ENCODE measurements at places on chromosomes 13 and 19.
A peak's percentile ranks its signal among the peaks of the same experiment; 100 is the strongest.

DNA sequence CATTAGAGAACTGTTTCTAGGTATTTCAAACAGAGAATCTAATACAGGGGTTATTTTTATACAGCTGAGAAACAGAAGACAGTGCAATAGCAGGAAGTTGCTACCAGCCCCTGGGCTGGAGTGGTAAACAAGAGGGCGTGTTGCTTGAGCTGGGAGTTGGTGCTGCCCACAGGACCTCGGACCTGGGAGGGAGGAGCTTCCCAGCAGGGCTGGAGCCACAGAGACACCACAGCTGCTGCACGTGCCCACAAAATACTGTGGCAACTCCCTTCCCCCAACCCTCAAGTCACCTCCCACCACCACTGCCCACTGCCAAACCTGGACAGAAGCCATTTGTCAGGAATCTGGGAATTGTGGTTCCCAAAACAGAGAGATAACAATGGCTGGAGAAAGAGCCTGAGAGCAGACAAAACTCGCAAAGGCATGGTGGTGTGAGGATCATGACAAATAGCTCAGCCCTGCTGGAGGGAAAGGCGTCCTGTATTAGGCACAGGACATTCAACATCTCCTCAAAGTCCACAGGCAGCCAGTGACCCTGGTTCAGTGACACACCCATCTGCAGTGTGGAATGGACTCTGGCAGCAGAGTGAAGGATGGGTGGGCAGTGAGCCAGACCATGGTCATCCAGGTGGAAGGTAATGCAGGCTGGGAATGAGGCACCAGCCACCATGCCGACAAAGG lies 57.2 kb downstream of the SPATA13 start:
- DNase-seq: no peak

DNA sequence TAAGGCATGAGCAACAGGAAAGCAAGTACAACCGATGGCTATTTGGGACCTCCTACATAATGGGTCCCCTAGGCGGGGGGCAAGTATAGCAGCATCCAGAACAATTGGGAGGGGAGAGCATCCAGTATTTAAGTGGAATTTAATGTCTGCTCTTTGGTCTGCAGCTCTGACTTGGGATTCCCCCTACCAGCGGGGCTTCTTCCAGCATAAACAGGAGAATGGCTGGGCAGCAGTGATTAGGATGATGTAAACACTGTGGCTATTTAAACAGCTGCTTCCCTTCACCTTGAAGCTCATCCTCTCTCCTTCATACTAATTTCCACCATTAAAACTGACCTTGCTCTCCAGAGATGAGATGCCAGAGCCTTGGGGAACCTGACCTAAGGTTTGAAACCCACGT lies 73.9 kb upstream of the OXGR1 start:
- DNase-seq: peak; percentile 35

DNA sequence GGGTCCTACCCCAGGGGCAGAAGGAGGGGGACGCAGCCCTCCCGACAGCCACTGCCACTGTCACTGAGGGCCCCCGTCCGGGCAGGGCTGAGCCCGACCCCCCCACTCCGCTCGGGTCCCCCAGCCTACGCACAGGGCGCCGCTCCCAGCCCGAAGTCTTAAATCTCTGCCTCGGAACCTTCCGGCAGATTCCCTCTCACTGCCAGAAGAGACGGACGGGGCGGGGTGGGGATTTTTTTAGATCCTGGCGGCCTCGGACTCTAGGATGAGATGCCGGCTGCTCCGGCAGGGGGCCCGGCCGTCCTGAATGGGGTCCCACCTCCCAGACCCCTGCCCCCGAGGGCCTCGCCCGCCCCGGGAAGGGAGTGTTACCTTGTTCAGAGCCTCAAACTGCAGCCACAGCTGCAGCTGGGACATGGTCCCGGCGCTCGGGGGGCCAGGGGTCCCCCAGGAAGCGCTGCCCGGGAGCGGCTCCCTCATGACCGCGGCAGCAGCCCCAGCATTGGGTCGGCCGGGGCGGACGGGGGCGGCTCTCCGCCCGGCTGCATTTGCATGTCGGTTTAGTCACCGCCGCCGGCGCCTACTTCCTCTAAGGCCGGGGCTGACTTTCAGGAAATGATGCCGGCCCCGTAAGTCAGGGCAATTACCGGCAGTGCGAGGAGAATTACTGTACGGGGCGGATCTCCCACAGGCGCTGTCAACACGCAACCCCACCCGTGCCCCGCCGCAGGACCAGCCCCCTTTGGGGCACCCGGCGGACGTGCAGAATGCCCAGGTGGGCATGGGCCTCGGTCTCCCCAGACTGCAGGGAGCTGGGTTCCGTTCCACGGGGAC lies 28.1 kb downstream of the GPX4 start:
- peak; percentile 96 for DNase-seq

DNA sequence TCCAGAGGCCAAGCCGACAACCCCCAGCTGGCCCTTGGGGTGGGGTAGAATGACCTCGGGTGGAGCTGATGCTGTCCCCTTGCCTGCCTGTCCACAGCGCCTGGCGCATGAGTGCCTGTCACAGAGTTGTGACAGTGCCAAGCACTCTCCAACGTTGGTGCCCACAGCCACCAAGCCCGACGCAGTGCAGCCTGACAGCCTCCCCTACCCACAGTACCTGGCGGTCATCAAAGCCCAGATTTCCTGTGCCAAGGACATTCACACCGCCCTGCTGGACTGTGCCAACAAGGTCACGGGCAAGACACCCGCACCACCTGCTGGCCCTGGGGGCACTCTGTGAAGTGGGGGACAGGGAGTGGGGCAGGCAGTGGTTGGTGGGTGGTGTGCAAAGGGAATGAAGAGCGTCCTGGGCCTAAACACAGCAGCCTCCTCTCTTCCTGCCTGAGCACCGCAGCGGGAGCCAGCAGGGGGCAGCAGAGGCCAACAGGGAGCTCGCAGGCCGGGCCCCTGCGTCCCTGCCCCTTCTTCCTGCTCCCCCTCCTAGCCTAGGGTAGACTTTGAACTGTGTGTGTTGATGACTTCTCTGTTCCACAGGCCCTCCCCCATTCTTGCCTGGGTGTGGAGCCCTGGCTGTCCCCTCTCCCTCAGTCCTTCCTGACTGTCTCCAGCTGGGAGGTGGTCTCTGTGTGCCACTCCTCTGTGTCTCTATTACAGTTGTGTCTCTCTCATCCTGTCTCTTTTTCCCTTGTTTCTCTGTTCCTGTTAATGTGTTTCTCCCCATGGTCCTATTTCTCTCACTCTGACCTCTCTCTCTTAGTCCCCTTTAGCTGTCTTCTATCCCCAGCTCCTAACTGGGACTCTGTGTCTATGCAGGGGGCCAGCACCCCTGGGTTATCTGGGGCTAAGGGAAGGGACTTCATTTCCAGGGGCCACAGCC lies 6.5 kb downstream of the MED29 start:
- DNase-seq: peak; percentile 78

DNA sequence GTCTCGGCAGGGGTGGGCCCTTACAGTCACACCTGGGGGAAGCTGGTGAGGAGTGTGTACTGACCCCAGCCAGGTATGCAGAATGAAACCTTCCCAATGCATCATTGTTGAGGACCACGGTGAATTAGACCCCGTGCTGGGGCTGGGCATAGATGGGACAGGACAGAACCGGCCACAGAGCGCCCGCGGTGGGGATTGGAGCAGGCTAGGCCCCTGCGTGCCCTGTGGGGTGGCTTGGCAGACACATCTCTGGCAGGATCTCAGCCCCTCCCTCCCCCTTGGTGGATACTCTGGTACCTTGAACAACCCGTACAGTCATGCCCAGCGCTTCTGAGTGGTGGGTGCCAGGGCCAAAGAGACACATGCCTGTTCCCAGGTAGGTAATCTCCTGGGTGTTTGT lies 200.6 kb downstream of the TEX29 start:
- no peak for DNase-seq

DNA sequence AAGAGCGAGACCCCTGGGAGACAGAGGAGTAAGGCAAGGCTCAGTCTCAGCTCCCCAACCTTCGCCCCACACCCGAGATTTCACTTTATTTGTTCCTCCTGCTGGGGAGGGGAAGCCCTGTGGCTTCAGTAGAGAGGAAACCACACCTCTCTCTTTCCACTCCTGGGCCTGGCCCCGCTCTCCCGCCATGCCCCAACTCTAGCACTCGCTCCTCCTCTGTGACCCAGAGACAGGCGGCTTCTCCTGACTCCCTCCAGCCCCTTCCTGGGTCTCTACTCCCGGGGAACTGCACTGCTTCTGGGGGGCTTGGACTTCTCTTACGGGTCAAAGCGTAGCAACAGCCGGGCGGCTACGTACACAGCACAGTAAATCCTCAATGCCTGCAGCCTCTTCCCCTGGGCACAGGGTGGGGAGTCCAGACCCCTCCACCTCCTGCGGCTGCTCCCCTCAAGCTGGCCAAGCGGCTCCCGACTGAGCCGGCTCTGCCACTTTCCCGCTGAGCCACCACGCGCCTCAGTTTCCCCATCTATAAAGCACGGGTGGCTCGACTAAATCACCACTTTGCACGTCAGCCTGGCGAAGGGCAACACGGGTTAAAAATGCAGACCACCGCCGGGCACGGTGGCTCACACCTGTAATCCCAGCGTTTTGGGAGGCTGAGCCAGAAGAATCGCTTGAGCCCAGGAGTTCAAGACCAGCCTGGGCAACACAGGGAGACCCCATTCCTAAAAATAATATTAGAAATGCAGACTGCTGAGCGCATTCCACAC lies 1.4 kb downstream of the RNF126 start:
- DNase-seq: no peak

GRCh38 chr19:34225659-34226015 lies 28.7 kb upstream of the GARRE1 start:
- DNase-seq: no peak

- no peak for DNase-seq
These were observed 39.1 kb upstream of the CCNE1 start for GRCh38 chr19:29772696-29773095.

GRCh38 chr19:35293363-35293739 lies 1.4 kb downstream of the MAG start:
- no peak for DNase-seq

DNA sequence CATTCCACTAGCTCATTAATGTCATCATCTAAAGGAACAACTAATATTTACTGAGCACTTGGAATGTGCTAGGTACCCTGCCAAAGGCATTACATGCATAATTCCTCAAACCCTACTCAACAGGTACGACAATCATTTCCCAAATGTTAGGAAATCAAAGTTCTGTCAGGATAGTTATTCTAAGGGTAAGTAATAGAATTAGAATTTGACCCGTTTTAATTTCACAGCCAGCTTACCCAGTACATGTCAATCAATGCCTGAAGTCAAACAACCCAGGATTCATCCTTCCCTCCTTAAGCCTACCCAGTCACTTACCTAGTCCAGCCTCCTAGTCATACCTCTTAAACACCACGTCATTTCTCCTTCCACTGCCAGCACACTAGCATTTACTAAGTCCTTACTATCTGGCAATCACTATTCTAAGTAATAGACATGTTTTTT lies 2.4 kb downstream of the LNX2 start:
- no peak for DNase-seq

- no peak for DNase-seq
These were observed 13.4 kb upstream of the GJB2 start for GRCh38 chr13:20206065-20206697.

DNA sequence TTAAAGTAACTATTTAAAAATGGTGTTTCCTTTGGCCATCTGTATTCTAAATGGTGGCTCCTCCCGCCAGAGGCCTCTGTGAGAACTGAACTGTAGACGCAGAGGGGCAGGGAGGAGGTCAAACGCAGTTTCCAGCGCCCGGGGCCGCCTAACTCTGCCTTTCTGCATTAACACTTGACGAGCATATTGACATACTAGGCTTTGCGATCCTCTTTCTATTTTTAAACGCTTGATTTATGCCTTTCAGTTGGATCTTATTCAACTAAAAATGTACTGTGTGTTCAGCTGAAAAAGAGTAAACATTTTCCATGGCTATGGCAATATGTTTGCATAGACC lies 74.7 kb downstream of the SPACA7 start:
- no peak for DNase-seq

DNA sequence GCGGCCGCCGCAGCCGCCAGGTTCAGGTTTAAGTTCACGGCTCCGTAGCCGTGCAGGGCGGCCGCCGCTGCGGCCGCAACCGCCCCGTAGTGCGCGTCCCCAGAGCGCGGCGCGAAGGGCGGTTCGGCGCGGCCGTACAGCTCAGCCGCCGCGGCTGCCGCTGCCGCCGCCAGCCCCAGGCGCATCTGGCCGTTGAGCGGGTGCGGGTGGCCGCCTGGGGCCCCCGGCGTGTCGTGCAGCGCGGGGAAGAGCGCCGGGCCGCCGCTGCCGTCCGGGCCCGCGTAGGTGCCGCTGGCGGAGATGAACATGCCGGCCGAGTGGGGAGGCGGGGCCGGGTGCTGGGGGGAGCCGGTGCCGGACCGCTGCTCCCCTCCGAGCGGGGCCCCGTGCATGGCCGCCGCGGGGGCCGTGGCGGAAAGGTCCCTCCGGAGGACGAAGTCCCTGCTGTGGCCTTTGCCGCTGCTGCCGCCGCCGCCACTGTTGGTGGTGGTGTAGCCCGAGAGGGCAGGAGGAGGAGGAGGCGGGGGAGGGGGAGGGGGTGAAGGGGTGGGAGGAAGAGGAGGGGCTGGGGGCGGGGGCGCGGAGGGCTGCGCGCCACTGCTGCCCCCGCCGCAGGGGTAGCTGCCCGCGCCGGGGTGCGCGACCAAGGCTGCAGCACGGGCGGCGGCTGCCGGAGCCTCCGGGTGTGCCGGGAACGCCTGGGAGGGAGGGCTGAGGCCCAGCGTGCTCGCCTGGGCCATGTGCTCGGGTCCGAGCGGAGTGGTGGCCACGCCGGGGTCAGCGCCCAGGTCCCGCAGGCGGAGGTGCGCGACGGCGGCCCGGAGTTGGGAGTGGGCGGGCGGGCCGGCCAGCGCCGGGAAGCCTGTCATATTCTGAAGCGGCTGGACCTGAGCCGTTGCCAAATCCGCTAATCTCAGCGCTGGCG lies 654 bp downstream of the ZIC5 start:
- no peak for DNase-seq

DNA sequence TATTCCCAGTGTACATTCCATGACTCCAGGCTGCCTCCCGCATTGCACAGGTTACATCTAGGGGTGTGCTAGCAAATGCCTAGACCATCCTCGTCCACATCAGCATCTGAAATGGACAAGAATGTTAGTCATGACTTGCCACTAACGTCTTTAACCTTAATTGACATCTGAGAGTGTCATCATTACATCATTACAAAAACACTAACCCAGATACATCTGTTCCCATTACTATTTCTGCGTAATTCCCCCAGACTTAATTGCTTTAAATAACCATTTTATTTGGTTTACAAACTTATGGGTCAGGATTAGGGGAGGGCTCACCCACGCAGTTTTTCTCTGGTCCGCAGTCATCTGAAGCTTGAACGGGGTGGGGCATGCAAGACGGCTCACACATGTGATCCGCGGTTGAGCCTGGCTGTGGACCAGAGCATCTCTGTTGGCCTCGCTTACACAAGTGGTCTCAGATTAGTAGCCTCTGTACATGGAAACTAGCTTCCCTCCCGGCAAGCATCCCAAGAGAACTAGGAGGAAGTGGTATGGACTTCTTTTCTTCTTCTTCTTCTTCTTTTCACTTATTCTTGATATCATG lies 15.9 kb downstream of the KL start:
- DNase-seq: no peak

- peak; percentile 3 for DNase-seq
These were observed 82.0 kb upstream of the SHISA2 start for GRCh38 chr13:26133851-26134250.
